GDM1 (cell line): ENCODE measurements at places on chromosomes 4 and X.

DNA sequence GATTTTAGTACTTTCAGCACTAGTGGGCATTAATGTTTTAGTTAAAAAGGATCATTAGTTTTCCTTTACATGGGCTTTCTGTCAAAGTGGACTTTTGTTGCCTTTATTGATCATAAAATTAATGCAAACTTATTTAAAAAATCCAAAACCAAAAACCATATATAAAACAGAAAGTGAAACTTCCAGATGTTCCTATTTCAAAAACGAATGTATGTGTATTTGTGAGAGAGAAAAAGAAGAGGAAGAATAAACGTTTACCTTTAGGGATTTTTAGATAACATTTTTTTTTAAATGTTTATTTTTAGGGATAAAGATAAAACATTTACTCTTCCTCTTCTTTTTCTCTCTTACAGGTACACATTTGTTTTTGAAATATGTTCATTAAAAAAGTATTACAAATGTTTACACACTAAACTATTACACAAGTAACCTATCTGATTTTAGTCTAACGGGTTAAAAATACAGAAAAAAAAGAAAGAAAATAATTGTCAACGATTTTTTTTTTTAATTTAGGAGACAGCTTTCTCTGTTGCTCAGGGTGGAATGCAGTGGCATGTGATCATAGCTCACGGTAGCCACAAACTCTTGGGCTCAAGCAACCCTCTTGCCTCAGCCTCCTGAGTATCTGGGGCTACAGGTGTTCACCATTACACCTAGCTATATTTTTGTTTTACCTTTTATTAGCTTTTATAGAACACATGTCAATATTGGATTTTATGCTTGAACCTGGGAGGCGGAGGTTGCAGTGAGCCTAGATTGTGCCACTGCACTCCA, 16.8 kb upstream of the COX18 start:
- no peak for DNase-seq

GRCh38 chr4:52369649-52370048, 289.5 kb downstream of the USP46 start:
- DNase-seq, result no peak

GRCh38 chr4:100935090-100935489, 412.2 kb downstream of the PPP3CA start:
- no peak for DNase-seq

GRCh38 chr4:141432000-141432712, 204.2 kb upstream of the IL15 start:
- DNase-seq, result no peak

DNA sequence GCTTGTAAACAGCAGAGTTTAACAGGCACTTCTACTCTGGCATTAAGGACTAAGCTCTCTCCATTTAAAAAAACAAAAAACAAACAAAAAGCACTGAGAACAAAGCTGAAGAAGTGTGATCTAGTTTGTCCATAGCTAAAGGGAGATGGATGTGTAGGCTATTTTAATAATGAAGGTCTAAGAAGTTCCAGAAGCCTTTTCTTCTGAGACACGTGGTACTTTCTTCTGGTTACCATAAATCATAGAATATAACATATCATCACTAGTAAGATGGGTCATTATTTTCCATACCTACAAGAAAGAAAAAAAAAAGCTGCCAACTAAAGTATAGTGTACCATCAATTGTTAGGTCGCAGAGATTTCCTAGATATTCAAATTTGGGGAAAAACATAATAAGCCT, 722 bp upstream of the NBDY start:
- no peak for DNase-seq

- no peak for DNase-seq
Measured at GRCh38 chr4:112895811-112896608, 153.4 kb upstream of the ANK2 start.

- DNase-seq, result no peak
Measured at GRCh38 chr4:155679343-155679742, 12.7 kb downstream of the GUCY1A1 start.

GRCh38 chrX:39508300-39508692, 589.5 kb downstream of the BCOR start:
- DNase-seq, result no peak

GRCh38 chrX:39930786-39931528, 166.8 kb downstream of the BCOR start:
- DNase-seq, result no peak

DNA sequence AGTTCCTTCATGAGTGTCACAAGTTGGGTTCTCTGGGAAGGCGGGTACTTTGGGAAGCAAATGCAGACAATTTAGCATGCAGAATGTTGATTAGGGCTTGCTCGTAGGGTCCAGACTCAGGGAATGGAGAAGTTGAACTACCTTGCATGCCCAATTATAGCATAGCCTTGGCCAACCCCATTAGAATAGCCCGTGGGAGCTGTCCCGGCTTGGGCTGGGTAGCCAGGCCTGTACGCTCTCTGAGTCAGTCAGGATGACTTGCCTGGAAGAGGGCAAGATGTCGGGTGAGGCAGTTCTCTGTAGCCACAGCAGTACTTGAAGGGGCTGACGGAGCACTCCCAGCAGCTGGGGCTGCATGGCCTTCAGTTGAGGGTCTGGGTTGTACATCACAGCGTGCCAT, 19.5 kb downstream of the KIAA0232 start:
- no peak for DNase-seq

- DNase-seq, result no peak
Measured at GRCh38 chr4:26590639-26591038, 6.8 kb downstream of the TBC1D19 start.

DNA sequence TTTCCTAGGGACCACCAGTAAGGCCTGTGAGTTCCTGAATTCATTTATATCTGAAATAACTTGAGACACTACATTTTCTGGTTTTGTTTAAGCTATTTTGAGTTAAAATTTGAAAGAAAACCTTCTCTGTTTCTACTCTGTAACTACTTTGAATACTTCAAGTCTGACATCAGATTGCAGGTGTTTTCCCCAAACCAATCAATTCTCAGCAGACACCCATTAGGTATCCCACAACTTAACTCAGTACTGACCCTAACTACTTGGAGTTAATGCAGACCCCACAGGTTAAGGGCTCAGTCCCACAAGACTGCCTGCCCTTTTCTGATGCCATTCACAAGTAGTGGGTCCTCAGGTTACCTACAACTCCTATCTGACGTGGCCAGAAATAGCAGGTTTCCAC, 1100.0 kb upstream of the SLIT2 start:
- no peak for DNase-seq

DNA sequence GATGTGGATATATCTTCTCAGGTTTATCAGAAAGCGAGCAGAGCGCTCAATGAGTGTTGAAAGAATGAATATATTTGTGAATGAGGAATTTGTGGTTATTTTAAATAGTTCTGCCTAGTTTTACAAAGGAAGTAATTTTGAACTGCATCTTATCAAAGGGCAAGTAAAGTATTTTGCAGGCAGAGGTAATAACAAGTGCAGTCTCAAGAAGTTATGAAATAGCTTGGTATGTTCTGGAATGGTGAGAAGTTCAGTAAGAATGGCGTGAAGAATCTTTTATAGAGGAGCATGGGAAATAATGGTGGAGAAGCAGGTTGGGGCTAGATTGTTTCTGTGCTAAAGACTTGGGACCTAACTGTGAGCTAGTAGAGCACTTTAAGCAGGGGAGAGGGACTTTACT, 10.9 kb downstream of the TMA16 start:
- no peak for DNase-seq

DNA sequence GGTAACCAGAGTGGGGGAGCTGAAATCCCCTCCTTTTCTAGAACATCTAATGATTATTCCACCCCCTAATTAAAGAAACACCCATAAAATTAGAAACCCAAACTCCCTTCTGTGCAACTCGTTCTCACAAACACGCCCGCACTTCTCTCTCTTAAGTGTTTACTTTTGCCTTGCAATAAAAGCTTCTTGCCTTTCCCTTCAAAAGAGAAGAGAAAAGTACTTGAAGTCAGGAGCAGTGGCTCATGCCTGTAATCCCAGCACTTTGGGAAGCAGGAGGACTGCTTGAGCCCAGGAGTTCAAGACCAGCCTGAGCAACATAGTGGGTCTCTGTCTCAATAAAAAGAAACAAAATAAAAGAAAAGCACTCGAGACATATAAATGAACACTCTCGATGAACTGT, 3.6 kb upstream of the GPR173 start:
- no peak for DNase-seq

DNA sequence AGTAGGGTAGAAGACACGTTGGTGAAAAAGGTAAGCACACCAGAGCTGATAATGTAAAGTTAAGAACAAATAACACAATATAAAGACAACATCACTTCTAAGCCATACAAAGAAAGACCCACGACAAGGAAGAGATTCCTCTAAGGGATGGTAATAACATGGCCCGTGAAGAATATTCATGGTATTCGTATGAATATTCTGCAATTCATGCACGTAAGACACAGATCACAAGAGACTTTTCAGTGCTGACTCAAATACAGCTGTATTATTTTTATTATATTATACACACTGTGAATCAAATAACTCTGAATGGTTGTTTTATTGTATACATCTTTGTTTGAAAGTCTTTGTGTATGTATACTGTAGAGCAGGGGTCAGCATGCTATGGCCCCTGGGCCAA, 29.5 kb upstream of the ZCCHC13 start:
- no peak for DNase-seq
